ENCODE measurements at places on chromosomes 13 and 19. TPM values are rescaled to one million over a fixed set of nuclear protein-coding genes. Genes with fewer than 3 reads are reported as not detected.

GFY gene
- total RNA-seq, result not detected

ZMYM2 gene
- 24.5 TPM for total RNA-seq

PLPP2 gene
- total RNA-seq, result 2.6 TPM

SLC17A7 gene
- total RNA-seq, result not detected

C1QTNF9B gene
- total RNA-seq, result not detected

TSKS gene
- total RNA-seq, result 3.6 TPM

CYP2A6 gene
- not detected for total RNA-seq

FBXO17 gene
- total RNA-seq, result 42.8 TPM

PSPN gene
- total RNA-seq, result 1.2 TPM

ZNF492 gene
- total RNA-seq, result 0.12 TPM

ZNF440 gene
- 4.8 TPM for total RNA-seq

CBY2 gene
- not detected for total RNA-seq

C13orf46 gene
- total RNA-seq, result not detected

TMEM150B gene
- total RNA-seq, result not detected

LYPD5 gene
- total RNA-seq, result 0.94 TPM

VPS36 gene
- 25.6 TPM for total RNA-seq

OR7C1 gene
- total RNA-seq, result not detected

FSD1 gene
- total RNA-seq, result 7.1 TPM

S1PR4 gene
- not detected for total RNA-seq

ZNF813 gene
- 1.4 TPM for total RNA-seq

ZNF626 gene
- total RNA-seq, result 6.9 TPM

LRG1 gene
- 2.4 TPM for total RNA-seq

ZNF90 gene
- total RNA-seq, result 1.1 TPM

RASGRP4 gene
- 0.12 TPM for total RNA-seq

FPR3 gene
- total RNA-seq, result 0.23 TPM

ZNF302 gene
- 13.9 TPM for total RNA-seq

GIPR gene
- not detected for total RNA-seq

EFNA2 gene
- total RNA-seq, result not detected

OPA3 gene
- total RNA-seq, result 9.2 TPM

ENOX1 gene
- 13.9 TPM for total RNA-seq

GSX1 gene
- not detected for total RNA-seq

DKKL1 gene
- total RNA-seq, result not detected

ELSPBP1 gene
- not detected for total RNA-seq

WASF3 gene
- total RNA-seq, result 21.8 TPM

NLRP5 gene
- not detected for total RNA-seq

SLC27A1 gene
- total RNA-seq, result 28.0 TPM

ZNF135 gene
- 3.4 TPM for total RNA-seq

ZNF766 gene
- 10.2 TPM for total RNA-seq

RAX2 gene
- not detected for total RNA-seq

ZNF805 gene
- total RNA-seq, result 9.2 TPM

TMEM161A gene
- total RNA-seq, result 25.6 TPM

ZNF442 gene
- 0.70 TPM for total RNA-seq

OR10H3 gene
- not detected for total RNA-seq

SERP2 gene
- 3.5 TPM for total RNA-seq

SLC10A2 gene
- not detected for total RNA-seq

GIPC1 gene
- 91.2 TPM for total RNA-seq

LILRB5 gene
- not detected for total RNA-seq

RGL3 gene
- total RNA-seq, result not detected

CLEC17A gene
- total RNA-seq, result not detected

KASH5 gene
- total RNA-seq, result not detected

PSG7 gene
- total RNA-seq, result not detected

DAND5 gene
- not detected for total RNA-seq

ATXN8OS gene
- total RNA-seq, result not detected

ZNF235 gene
- total RNA-seq, result 10.0 TPM

NAPSA gene
- total RNA-seq, result not detected

CRTC1 gene
- 4.0 TPM for total RNA-seq

ZNF837 gene
- total RNA-seq, result 7.1 TPM

SPACA4 gene
- not detected for total RNA-seq

MIA gene
- not detected for total RNA-seq

IFNL1 gene
- not detected for total RNA-seq
